GM10248 (cell line): ENCODE measurements at places on chromosomes 5 and 9.

DNA sequence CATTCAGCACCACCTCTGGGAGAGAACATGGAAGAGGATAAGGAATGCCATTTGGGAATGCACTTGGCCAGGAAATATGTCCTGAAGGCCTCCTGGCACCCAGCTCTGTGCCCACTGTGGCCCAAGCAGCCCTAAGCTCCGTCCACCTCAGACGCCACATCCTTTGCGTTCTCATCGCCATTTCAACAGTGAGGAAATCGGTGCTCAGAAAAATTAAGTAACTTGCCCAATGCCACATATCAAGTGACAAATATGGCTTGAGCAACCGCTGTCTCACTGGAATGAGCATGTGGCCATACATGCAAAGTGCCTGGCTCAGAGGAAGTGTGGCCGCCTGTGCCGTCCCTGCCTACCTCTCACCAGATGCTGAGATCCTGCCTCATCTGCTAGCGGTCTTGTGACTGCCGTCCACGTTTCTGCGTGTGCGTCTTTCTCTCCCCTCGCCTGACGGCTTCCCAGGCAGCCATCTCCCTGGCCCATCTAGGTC lies 984 bp upstream of the DOK3 start:
- DNase-seq = no peak

- no peak for DNase-seq
Measured at GRCh38 chr5:180330270-180330648, 22.9 kb downstream of the GFPT2 start.

GRCh38 chr5:1735320-1735970 lies 64.2 kb downstream of the MRPL36 start:
- DNase-seq = no peak

DNA sequence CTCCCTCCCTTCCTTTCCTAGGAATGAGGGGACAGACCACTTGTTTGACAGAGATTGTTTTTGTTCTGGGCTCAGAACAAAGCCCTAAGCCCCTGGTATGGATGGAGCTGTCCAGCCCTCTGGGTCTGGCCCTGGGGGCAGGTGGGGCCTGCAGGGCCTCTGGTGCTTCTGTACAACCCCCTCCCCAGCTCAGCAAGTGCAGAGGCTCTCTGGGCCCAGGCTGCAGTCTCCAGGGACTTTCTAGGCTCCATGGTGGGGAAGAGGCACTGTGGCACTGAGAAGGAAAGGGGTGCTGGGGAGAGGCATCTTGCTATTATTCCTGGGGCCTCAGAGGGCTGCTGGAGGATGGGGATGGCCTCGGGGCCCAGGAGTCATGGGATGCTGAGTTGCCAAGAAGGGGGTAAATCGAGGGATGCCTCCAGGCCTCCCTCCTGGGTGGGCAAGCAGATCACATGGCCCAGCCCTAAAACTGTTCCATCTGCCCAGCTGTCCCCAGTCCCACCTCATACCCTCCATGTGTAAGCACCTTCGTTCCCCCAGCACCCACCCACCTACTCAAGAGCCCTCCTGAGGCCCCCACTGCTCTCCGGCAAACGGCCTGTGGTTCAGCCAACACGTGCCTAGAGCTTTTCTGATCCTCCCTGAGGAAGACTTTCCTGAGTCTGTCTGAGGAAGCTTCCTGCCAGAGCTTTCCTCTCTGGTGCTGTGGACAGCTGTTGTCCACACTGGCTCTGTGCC lies 225.7 kb downstream of the CACNA1B start:
- DNase-seq = no peak

DNA sequence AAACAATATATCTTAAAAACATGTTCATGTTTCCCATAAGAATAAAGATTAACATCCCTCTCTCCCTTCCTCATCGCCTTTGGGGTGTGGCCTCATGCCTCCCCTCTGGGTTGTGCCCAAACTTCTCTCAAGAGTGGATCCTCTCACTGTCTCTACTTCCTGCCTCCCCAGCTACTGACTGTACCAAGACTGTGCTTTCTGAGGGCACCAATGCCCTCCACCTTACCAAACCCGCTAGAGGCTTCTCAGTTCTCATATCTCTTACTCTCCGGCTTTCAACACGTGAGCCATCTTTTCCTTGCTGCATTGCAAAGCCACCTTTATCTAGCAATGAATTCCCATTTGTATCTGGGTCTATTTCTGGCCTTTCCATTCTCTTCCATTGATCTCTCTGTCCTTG lies 34.4 kb upstream of the KCNIP1 start:
- no peak for DNase-seq

- DNase-seq = no peak
Measured at GRCh38 chr9:93278144-93278543, 94.2 kb downstream of the WNK2 start.

- DNase-seq = peak; percentile 17
Measured at GRCh38 chr5:132785365-132785764, 8.3 kb upstream of the SEPTIN8 start.

- DNase-seq = peak; percentile 49
Measured at GRCh38 chr9:109320331-109320741, 523 bp downstream of the EPB41L4B start.

GRCh38 chr9:101586651-101587050 lies 8.1 kb downstream of the PPP3R2 start:
- DNase-seq = no peak

DNA sequence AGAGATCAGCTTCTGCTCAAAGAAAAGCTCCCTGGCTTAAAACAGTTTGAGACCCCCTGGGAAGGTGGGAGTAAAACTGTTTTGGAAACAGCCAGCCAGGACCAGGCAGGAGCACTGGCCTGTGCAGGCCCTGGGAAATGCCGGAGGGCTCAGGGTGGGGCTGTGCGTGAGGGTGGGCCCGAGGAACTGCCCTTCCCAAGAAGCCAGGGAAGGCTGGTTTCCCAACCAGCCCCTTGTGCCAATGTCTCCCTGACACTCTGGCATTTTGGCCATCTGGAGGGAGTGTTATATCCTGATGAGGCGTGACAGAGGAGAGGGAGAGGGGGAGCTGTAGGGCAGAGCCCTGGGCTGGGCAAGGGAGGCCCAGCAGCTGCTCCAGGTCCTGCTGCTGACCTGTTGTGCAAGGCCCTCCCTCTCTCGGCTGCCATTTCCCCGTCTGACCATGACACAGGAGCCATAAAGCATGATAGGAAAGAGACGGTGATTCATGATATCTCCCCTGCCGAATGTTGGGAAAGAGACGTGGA lies 16.1 kb downstream of the OLFML2A start:
- DNase-seq = no peak

- DNase-seq = no peak
Measured at GRCh38 chr9:124530246-124530645, 23.0 kb upstream of the NR5A1 start.
